ENCODE measurements at places on chromosomes 7 and 10.
A peak's percentile ranks its signal among the peaks of the same experiment; 100 is the strongest.

DNA sequence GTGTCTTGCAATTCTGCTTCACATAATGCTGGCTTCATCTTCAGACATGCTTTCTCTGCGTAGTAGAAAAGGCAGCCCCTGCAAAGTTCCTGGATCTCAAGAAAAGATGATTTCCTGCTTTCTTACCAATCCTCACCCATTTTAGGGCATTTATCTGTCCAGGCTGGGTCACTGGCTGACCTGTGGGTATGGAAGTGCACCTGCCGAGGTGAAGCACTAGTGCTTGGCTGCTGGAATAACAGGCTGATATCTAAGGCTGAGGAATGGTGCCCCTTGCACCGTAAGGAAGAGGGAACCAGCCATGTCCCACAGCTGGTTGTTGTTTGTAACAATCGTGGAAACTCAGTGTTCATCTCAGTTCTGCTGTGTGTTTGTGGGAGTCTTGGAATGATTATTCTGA lies 138.0 kb upstream of the KLF6 start:
- no peak for DNase-seq

- no peak for DNase-seq
Observed at GRCh38 chr10:13347043-13347499, 1.0 kb downstream of the SEPHS1 start.

DNA sequence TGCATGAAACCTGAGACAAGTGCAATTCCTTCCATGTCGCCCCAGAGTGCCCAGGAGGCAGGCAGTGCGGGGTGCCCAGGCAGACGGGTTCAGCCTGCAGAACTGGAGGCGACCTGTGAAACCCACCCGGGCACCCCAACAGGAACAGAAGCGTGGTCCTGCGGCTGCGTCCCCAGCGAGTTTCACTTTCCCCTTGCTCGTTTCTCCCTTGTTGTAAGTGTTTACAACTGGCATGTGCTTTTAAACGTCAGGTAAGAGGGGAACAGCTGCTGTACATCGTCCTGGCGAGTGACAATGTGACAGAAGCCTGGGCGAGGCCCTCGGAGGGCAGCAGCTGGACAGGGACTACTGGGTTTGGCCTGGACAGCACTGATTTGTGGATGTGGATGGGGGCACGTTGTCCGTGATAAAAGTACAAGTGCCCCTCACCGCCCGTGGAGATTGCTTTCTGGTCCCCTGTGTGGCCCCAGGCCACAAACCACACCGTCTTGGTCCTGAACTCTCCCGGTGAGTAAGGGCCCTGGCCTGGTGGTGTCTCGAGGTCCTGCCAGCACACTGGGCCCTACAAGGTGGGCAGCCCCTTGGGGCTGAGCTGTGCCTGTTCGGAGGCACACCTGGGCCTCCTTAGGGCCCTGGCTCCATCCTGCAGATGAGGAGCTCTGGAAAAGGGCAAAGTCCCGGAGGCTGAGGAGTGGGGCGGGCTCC lies 4.0 kb downstream of the VENTX start:
- DNase-seq = no peak

- no peak for DNase-seq
Observed at GRCh38 chr7:65454469-65454868, 80.8 kb downstream of the ZNF92 start.

DNA sequence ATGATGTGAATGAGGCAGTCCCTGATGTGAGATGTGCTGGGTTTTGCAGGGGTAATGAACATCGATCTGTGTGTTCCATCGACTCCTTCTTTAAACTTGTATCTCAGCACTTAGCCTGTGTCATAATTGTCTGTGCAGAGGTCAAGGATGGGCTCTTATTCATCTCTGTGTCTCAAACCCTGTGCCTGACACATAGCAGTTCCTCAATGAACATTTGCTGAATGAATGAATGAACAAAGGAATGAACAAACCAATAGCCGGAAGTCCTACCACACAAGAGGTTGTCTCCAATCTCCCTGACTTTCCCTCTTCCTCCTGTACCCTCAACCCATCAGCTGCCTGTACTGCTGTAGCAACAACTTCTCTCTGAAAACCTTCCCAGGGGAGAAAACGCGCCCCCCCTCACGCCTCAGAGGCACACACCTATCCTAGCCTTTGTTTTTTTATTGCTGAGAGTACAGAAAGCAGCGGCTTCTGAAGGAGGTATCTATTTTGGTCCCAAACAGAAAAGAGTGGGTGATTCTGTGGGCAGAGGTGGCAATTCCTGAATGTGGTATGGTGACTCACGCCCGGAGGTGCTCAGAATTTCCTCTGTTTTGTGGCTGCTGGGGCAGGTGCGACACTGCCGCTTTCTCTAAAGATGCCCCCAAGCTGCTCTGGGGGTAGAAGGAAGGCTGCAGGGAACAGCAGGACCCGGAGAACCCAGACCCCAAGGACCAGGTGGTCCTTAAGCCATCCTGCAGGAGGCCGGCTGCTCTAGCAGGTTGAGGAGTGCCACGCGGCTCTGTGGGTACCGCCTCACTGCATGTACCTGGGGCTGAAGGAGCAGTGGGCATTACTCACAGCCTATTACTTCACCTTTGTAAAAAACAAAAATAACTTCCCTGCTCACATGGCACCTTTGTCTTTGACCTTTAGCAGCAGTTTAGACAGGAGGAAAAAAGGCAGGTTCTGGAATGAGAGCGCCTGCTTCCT lies 9.6 kb downstream of the IL2RA start:
- DNase-seq = peak; percentile 86

DNA sequence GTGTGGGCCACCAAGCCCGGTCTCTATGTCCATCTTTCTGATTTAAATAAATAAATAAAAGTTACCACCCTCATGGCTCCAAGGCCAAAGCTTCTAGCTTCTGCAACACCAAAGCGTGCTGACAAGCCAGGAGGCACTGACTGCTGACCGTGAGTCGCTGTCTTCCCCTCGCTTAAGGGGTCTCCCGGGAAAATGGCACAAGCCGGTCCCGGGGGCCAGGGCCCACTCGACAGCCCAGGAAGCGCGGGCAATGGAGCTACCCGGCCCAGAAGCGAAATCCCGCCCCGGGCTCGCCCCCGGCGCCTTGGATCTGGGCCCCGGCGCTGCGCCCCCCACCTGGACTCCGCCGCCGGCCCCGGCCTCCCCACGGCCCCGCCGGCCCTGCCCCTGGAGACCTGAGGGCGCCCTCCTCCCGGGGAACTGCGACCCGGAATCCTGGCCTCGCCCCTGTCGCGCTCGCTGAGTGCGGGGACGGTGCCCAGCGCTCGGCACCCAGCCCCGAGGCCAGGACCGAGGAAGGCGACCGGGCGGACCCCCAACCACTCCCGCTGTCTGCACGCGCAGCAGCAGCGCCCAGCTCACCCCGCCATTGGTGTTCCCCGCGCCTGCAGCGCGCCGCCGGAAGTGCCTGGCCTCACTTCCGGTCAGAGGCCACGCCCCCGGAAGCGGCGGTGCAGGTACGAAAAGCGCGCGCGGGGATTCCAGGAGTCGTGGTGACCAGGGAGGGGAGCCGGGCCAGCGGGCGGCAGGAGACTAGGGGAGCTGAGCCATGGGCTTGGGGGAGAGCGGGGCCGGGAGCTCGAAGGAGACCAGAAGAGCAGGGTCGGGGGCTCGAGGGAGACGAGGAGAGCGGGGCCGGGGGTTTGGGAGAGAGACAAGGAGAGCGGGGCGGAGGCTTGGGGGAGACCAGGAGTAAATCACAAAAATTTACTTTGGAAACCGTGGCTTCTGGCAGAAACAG lies at the start of the genes MRM2 and NUDT1:
MRM2 (minus strand) TSS at position 626 of the 961 bp plus-strand sequence; CDS start at position 590, 36 bp downstream.
NUDT1 (plus strand) TSS at position 647 of the 961 bp plus-strand sequence. CDS start 2,349 bp downstream, outside the sequence.
- DNase-seq = peak; percentile 58

DNA sequence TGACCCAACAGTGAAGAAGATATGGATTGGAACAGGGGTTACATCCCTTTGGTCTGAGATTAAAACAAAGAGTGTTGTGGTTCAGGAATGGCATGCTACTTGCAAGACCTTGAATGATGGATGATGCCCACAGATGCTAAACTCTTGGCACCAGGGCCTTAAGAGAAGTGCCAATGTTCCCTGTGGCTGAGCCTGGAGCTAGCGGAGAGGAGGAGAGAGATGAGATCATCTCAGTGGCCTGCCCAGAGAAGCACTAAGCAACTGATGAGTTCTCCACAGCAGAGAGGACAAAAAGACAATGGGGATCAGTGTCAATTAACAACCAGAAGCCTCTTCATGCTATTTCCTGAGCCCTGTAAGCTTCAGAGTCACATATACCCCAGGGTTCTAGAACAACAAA lies 97.8 kb downstream of the ELAPOR2 start:
- no peak for DNase-seq

DNA sequence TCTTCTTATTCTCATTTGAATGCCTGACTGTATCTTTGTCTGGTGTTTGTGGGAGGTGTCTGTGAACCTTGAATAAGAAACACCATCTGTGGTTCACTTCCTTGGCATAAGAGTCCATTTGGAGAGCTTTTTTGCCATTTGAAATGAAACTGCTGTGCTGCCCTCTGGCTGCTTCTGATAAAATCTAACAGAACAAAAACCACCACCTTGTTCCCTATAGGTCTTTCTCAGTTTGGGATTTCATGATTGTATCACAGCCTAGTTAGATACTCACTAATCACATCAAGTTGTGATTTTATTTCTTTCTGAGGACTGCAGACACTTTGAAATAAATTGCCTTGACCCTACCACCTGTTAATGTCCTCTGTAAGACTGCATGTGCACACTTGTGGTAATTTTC lies 102.7 kb upstream of the FAM13C start:
- DNase-seq = no peak

DNA sequence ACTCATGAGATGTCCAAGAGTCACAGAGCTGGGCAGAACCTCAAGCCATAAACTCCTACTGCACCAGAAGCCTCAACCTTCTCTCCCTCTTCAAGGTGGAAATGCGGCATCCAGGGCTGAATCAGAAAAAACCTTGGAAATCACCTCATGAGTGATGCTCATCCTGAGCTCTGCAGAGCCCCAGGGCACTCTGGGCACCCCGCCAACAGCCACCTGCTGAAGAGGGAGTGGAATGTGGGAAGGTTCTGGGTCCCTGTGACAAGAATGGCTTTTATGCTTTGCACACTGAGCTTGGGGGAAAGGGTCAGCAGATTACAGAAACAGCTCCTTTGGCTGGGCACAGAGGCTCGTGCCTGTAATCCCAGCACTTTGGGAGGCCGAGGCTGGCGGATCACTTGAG lies 18.8 kb downstream of the NUDT1 start:
- DNase-seq = no peak

DNA sequence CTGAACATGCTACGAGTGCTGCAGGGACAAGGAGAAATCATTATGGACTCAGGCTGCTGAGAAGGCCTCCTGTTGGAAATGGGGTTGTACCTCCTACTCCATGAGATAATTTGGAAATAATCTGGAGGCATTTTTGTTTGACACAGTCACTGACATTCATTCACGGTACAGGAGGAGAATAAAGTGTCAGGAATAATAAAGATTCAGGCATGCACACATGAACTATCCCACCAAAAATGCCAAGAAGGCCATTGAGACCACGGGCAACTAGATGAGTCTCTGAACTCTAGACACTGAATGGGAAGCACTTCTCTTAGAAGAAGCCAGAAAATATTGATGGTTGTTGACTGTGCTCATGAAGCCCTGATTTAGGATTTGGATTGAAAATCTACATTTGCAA lies 220.9 kb upstream of the HABP2 start:
- no peak for DNase-seq

- no peak for DNase-seq
Observed at GRCh38 chr7:27992097-27992496, 188.5 kb downstream of the JAZF1 start.

DNA sequence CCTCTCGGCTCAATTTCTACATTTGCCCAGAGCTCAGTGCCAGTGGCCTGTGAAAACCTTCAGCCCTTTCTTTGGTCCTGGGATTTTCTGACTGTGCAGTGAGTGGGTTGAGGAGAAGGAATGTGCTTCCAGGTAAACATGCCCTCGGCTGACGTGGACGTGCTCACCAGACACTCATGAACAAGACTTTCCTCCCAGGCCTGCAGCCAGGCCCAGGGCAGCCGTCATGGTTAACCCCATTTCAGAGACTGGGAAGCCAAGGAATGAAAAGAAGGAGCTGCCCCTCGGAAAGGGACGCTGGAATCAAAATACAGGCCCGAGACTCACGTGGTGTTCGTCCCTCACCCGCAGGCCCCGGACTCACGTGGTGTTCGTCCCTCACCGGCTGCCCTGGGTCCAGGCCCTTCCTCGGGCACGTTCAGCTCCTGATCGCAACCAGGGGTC lies 8.8 kb upstream of the CALML5 start:
- no peak for DNase-seq

- DNase-seq = no peak
Observed at GRCh38 chr7:80333040-80333439, 178.8 kb downstream of the GNAT3 start.

DNA sequence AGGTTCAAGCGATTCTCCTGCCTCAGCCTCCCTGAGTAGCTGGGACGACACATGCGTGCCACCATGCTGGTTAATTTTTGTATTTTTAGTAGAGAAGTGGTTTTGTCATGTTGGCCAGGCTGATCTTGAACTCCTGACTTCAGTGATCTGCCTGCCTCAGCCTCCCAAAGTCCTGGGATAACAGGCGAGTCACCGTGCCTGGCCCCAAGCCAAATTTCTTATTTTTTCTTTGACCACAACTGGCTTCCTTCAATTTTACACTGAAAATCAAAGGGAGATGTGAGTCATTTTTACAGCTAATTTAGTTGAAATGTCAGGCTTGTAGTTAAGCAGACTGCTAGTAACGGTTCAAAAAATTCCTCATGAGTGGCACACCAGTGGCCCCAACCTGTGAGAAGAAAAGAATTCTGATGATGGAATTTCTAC lies 7.8 kb downstream of the RNF216 start:
- DNase-seq = peak; percentile 78

- peak; percentile 14 for DNase-seq
Observed at GRCh38 chr10:100730725-100731406, 14.5 kb upstream of the PAX2 start.

- no peak for DNase-seq
Observed at GRCh38 chr10:31099094-31099493, 67.4 kb upstream of the ZNF438 start.
